Activated CD4-positive, alpha-beta T cell treated with anti-CD3 and anti-CD28 coated beads, Interleukin-2, amount 50 U/mL, for 24 hours (primary cell): ENCODE measurements at places on chromosomes 7 and 10.

GRCh38 chr7:148182264-148182663 is 408.3 kb upstream of the C7orf33 start:
- DNase-seq = no peak

GRCh38 chr7:73970801-73971229 is 57.2 kb upstream of the ELN start:
- no peak for DNase-seq

GRCh38 chr10:80411267-80411668 is 2.9 kb downstream of the PRXL2A start:
- no peak for DNase-seq

DNA sequence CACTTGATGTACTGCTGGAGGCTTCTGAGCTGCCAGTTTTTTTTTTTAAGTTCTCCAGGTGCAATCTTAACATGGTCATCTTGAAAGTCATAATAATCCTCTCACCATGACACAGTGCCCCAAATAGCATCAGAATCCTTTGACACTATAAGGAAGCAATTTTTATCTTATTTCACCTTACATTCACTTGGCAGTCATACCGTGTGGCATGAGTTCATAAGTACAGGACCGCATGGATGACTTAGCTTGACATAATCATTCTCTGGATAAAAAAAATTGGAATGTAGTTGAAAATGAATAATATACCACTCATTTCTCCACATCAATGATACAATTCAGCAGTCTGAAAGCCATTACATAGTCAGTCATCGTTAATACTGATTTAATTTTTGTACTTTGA is 25.6 kb upstream of the TMEM196 start:
- no peak for DNase-seq

- no peak for DNase-seq
Measured at GRCh38 chr7:13898957-13899670, 90.4 kb downstream of the ETV1 start.

- DNase-seq = peak; percentile 46
Measured at GRCh38 chr10:100518761-100519241, 860 bp downstream of the SEC31B start.

DNA sequence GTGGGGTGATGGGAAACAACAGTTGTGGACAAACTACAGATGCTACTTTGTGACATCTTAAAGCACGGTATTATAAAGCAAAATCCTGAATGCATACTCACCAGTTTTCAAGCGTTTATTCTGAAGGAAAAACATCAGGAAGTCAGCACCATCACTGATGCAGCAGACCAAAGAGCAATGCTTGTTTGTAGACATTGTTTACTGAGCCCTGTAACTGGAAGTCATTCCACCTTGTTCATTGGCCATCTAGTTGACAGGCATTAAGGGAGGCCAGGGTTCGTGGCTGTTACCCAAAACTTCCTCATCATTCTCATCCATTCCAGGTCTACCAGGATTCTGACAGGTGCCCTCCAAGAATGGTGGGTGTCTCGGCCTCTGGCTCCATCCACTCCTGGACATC is 55.3 kb upstream of the FAM204A start:
- DNase-seq = no peak

GRCh38 chr7:157204134-157204533 is 65.4 kb downstream of the UBE3C start:
- no peak for DNase-seq

GRCh38 chr10:116912162-116912561 is 62.9 kb downstream of the ENO4 start:
- DNase-seq = no peak

DNA sequence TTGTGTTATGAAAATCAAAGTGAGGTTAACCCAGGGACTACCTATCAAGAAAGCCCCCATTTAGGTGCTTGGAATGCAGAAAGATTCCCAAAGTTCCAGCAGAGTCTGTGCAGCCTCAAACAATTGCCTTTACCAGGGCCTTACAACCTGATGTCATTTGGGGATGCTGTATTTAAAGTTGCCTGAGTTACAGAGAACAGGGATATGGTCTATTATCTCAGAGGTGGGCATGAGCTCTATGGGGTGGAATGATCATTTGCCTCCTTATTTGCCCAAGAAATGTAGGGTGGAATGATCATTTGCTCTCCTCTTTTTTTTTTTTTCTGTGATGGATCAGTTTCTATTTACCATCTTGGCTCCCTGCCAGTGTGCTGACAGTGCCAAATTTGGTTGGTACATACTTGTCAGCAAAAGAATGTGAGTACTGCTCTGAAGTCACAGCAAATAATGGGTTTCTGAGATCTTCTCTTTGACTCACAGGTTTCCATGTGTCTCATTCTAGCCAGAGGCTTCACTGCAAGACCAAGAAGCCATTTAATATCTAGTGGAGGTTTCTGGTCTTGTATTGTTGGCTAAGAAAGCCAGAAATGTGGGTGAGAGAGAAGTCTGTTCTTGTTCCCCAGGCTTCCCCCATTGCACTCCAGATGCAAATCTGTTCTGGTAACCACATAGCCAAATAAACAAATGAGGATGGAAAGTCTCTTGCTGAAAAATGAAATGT is 45.5 kb upstream of the ZNRF2 start:
- no peak for DNase-seq

DNA sequence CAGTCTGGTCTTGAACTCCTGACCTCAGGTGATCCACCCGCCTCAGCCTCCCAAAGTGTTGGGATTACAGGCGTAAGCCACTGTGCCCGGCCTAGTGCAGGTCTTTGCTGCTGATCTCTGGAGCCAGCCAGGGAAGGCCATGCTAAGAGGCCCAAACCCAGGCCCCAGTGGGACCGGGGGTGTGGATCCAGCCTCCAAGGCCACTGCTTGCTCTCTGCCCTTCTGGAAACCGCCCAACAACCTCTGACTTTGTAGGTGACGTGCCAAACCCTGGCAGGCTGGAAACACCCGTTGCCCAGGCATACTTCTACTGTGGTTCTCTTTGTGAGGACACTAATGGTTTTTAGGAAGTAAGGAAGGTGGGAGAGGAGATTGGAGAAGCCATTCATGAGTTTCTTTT is 83.5 kb upstream of the GNA12 start:
- no peak for DNase-seq

DNA sequence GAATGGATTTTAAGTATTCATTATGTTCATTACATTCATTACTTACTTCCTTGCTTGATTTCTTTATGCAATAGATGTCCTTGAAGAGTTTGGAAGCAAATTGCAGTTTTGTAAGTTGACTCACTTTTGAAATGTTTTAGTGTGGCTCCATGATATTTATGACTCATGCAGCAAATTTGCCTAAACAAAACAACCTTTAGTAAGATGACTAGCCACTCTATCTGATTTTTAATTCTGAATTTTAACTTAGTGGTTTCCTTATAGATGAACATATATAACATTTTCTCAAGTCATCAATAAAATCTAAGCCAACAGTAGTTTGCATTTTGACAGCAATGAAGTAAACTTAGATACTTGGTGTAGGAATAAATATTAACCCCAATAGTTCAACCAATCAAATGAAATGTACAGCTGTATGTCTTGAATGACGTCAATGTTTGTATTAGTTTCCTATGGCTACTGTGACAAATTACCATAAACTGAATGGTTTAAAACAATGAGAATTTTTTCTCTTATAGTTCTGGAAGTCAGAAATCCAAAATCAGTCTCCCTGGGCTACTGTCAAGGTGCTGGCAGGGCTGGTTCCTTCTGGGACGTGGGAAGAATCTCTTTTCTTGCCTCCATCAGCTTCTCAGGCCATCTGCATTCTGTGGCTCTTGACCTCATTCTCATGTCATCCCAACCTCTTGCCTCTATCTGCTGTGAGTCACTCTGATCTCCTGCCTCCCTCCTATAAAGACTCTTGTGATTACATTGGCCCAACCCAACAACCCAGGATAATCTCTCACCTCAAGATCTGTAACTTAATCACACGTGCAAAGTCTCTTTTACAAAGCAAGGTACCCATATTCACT is 73.4 kb downstream of the AHR start:
- DNase-seq = no peak

DNA sequence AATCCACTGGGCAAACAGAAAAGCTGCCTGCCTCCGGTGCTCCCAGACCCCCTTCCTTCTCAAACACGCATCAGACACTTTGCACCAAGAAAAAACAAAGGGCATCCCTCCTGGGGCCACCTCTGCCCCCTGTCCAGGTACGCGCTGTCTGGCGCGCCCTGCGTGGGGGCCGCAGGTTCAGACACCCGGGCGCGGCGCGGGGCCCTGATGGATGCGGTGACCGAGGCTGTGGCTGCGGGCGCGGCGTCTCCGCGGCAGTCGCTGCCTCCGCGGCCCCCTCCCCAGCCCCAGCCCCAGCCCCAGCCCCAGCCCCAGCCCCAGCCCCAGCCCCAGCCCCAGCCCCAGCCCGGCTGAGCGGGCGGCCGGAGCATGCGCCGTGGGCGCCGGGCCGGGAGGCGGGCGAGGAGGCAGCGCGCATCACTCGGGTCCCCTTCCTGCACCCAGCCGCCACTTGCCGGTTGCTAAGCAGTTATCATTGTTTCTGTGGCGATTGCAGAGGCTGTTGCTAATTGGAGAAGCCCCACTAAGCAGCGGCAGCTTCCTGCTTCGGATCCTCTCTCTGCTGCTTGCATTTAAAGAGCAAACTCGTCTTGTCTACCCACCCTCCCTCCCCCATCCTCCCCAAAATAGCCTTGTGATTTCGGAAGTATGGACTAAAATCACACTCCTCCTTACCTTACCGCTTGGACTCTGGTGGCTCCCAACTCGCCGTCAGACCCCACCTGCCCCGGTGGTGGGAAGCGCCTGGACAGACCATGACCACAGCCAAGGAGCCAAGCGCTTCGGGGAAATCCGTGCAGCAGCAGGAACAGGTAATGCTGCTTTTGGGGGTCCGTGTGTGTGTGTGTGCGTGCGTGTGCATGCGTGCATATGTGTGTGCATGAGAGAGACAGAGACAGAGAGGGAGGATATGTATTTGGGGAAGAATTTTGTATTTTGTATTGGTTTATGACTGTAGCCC is 252.8 kb downstream of the DPP6 start:
- no peak for DNase-seq

DNA sequence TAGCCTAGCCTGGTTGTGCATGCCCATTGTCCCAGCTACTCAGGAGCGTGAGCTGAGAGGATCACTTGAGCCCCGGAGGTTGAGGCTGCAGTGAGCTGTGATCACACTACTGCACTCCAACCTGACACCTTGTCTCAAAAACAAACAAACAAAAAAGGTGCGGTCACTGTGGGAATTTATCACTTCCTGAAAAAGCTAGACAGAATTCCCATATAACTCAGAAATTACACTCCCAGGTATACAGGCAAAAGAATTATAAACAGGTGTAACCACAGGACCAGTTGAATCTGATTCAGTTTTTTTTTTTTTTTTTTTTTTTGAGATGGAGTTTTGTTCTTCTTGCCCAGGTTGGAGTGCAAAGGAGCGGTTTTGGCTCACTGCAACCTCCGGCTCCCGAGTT is 3.2 kb upstream of the OGDH start:
- DNase-seq = no peak

GRCh38 chr7:144987686-144988085 is 151.8 kb upstream of the TPK1 start:
- DNase-seq = no peak
